Esophagus squamous epithelium (tissue), 5 donors: ENCODE measurements at places on chromosomes 7 and 10.

- DNase-seq = no peak
These were observed 593.5 kb upstream of the MGMT start for GRCh38 chr10:128873411-128874054.

DNA sequence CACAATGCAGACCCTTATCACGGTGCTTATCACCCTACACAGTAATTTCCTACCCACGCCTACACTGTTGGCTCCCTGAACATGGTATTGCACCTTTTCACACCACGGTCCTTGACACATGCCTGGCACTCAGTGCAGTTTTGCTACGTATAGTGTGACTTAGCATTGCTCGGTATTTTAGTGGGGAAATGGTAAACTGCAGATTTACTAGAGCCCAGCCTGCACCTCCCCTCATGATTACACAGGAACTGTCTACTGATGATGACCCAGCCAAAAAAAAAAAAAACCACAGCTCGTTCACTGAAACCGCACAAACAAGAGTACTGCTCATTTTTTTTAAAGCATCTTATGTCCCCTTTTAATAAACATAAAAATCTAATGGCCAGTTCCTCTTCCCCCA lies 124.2 kb upstream of the ZNF746 start:
- DNase-seq = no peak

DNA sequence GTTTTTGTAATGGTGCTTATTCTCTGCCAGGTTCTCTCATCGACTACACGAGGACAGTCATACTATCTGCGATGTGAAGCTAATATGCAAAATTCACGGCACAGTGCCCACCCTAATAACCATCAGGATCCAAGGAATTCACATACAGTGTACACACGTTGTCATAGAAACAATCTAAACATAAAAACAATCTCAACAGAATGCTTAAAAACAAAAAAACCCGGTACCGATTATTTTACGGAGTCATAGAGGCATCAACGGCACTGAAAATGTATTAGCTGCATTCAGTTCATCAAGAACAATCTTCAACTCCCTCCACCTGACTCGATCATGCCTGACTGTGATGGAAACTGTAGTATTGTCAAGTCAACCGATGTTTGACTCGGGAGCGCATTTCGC lies 628 bp downstream of the MRPS33 start:
- no peak for DNase-seq

DNA sequence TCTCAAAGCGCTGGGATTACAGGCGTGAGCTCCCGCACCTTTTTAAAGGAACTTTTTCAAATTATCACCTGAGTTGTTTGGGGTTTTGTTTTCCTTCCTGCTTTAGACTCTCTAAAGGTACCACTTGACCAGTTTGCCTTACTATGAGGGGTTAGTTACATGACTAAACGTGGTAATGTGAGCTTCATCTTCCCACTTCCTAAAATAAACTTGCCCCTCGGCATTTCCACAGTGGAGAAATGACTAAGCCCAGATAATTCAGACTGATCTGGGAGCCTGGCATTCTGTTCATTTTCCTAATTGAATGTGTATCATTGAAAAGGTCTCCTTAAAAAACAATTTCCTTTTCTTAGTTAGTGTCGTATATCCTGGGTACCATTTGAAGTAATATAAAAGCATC lies 163.4 kb downstream of the PLXDC2 start:
- no peak for DNase-seq

DNA sequence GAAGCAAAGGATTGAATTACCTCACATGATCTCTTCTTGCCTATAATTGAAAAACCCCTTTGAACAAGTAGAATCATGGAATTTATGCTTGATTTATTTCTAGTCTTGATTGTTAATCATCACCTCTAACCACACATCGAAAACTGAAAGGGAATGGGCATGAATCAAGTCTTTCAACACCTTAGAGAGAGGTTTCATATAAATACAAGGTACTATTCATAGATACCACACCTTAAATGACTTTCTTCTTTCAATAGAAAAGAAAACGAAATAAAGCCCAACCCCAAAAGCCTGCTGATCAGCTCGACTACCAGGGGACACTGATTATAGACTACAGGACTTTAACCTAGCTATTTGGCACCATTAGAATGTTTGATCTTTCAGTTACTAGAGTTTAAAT lies 128.6 kb upstream of the PTPRZ1 start:
- DNase-seq = no peak

DNA sequence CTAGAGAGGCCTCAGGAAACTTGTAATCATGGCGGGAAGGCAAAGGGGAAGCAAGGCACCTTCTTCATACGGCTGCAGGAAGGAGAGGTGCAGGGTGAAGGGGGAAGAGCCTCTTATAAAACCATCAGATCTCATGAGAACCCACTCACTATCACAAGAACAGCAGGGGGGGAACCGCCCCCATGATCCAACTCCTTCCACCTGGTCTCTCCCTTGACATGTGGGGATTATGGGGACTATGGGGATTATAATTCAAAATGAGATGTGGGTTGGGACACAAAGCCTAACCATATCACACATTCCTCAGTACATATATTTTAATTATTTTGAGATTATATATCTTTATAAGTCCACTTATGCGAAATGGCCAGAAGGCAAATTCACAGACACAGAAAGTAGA lies 8.9 kb downstream of the HK1 start:
- DNase-seq = no peak

GRCh38 chr10:30591249-30591670 lies 38.3 kb downstream of the LYZL2 start:
- no peak for DNase-seq

DNA sequence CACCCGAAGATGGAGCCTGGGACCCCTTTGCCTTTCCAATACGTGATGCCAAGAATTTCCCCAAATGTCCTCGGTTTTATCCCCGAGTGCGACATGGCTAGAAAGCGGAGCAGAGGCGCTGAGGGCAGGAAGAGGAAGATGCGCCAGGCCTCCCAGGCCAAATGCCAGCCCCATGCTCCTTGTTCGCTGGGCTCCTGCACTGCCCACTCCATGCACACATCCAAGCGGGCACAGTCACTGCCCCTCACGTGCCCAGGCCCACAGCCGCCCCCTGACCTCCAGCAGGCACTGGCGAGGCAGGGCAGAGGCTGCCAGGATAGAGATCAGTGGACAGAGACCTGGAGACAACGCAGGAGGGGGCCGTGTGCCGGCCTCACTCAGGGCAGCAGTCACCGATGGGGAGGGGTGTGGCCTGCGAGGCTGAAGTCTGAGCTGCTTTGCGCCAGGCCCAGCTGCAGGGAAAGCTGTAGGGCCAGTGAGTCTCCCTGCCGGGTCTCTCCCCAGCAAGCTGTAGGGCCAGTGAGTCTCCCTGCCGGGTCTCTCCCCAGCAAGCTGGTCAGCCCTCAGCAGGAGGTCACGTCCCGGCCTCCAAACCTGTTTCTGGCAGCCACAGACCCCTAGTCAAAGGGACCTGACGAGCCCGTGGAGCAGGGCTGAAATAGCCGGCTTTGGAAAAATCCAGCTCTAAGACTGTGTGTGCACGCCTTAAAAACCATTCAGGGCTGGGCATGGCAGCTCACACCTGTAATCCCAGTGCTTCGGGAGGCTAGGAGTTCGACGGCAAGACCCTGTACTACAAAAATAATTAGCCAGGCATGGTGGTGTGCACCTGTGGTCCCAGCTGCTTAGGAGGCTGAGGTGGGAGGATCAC lies 100.6 kb upstream of the DIP2C start:
- no peak for DNase-seq

DNA sequence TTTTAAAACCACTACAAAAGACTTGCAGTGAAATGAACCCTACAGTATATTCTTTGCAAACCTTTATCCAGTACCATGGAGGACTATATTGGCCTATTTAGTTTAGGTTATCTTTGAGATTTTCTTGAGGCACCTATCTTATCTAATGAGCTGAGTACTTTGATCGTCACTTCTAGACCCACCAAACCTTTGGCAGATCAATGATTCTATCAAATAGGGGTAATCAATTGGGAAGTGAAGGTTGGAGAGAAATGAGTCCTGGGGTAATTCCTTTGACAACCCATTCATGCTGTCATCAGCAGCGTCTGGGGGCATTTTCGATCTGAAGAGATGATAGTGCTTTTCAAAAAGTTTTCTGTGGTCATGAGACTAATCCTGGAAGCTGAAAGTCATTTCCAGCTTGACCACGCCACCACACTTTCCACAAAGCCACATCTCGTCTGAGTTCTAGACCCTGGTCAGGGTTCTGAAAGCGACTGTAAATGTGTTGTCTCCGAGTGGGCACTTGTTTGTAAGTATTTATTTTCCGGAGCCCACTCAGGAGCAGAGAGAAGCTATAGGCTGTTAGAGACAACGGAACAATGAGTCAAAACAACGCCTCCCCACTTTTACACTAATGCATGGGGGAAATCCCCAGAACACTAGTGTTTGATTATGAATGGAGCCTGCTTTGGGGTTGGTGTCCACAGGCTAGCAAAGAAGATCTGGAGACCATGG lies 4.8 kb downstream of the EGR2 start:
- DNase-seq = no peak

GRCh38 chr10:133336577-133337369 lies at the start of gene CALY:
CALY (minus strand) TSS chr10:133336896; CDS start chr10:133328989, 7,907 bp downstream.
- DNase-seq = no peak

- DNase-seq = no peak
These were observed 28.9 kb downstream of the ADAP1 start for GRCh38 chr7:925601-926000.

- no peak for DNase-seq
These were observed 34.6 kb downstream of the IFT22 start for GRCh38 chr7:101287032-101287431.

DNA sequence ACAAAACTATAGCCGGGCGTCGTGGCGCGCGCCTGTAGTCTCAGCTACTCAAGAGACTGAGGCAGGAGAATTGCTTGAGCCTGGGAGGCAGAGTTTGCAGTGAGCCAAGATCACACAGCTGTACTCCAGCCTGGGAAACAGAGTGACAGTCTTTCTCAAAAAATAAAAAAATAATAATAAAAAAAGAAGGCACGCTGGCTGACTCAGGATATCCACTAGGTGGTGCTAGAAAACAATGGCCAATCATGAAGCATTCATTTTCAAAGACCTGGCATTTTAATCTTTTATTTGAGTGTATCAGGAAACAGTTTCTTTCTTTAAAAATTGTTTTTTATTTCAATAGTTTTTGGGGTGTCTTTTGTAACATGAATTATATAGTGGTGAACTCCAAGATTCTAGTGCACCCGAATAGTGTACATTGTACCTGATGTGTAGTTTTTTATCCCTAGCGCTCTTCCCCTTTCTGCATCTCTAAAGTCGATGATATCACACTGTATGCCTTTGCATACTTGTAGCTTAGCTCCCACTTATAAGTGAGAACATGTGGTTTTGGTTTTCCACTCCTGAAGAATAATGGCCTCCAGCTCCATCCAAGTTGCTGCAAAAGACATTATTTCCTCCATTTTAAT lies 88.6 kb downstream of the LYZL1 start:
- DNase-seq = no peak

GRCh38 chr10:33211106-33211878 lies 123.2 kb downstream of the NRP1 start:
- DNase-seq = no peak

- no peak for DNase-seq
These were observed 82.6 kb upstream of the ARHGAP21 start for GRCh38 chr10:24806262-24806661.

- no peak for DNase-seq
These were observed 133.5 kb downstream of the ST7 start for GRCh38 chr7:117086788-117087187.

- DNase-seq = no peak
These were observed 4.1 kb downstream of the PRKAG2 start for GRCh38 chr7:151872531-151873401.

DNA sequence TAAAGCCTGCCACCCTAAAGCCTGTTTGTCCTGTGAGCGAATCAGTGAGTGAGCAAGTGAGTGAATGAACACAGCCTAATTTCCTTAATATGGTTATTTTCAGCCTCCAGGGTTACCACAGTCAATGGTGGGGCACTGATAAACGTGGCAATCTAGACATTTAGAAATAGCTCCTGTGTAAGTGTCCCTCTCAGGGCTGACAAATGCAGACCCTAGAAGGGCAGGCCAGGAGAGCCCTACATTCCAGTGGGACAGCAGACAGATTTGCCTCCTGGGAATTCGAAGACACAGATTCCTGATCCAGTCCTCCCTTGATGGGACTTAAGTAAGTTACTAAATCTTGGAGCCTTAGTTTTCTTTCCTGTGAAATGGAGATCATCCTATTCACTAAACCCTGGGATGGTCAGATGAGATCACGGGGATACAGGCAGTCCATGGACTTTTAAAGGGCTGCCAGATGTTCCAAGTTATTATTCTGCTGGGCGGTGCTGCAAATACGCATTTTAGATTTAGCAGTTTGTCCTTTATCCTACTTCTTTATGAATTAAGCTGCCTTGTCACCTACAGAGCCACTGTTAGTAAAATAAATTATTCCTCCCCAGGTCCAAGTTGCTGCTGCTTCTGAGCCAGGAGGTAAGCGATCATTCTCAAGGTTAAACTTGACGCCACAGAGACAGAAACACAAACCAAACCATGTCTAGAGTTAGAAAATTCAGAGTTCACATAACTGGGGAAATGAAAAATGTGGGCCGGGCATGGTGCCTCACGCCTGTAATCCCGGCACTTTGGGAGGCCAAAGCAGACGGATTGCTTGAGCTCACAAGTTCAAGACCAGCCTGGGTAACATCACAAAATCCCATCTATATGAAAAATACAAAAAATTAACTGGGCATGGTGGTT lies 54.8 kb upstream of the TM9SF3 start:
- DNase-seq = no peak

DNA sequence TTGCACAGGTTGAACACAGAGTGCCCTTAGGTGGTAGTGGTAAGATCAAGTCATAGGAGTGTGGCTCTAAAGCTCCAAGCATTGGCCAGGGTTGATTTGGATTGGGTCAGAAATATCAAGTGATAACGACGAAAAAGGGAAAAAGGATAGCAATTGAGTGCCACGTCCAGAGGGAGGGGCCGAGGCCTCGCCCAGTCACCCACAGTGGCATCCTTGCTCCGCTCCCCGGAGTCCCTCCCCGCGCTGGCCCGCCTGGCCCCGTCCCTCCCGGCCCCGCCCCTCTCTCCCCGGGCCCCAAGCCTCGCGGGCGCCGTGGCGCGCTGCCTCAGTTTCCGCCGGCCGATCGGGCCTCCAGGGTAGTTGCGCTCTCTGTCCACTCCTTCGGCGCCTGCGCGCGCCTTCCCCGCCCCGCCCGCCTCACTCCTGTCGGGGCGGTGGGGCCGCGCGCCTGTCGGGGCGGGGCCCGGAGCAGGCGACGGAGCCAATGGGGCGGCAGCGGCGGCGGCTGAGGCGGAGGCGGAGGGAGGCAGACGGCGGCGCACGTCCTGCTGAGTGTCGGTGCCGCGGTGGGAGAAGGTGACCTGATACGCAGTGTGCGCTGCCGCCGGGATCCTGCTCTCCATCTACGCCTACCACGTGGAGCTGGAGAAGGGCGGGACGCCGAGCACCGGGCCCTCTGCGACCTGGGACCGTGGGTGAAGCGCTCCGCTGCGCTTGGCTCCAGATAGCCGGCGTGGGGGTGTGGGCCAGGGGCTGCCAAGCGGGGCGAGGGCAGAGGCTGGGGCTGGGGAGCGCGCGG lies 209.1 kb upstream of the ZNF722 start:
- DNase-seq = no peak
